Fibroblast of gingiva (primary cell): ENCODE measurements at places on chromosomes 4 and X.
A peak's percentile ranks its signal among the peaks of the same experiment; 100 is the strongest.

DNA sequence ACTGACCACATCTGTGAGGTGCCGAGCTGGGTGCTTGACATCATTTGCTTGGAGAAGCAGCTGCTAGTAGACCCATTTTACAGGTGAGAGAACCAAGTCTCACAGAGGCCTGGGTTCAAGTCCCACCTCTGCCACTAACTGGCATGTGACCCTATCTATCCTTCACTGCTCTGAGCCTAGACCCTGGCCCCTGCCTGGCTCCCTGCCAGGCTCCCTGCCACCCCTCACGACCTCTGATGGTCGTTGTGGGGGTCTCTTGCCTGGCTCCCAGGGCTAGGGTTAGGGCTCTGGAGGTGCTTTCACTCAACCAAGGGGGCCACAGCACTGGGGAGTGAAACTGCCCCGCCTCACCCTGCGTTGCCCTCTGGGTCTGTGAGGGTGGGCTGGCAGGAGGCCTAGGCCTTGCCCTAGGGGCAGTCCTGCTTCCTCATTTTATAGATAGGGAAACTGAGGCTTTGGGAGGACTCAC lies 7.2 kb upstream of the ADD1 start:
- no peak for DNase-seq

GRCh38 chrX:287670-288069 lies 6.5 kb downstream of the PLCXD1 start:
- no peak for DNase-seq

GRCh38 chrX:39814391-39814790 lies 283.4 kb downstream of the BCOR start:
- DNase-seq, result peak; percentile 6

- no peak for DNase-seq
Measured at GRCh38 chrX:41122664-41123257, 37.5 kb downstream of the USP9X start.

DNA sequence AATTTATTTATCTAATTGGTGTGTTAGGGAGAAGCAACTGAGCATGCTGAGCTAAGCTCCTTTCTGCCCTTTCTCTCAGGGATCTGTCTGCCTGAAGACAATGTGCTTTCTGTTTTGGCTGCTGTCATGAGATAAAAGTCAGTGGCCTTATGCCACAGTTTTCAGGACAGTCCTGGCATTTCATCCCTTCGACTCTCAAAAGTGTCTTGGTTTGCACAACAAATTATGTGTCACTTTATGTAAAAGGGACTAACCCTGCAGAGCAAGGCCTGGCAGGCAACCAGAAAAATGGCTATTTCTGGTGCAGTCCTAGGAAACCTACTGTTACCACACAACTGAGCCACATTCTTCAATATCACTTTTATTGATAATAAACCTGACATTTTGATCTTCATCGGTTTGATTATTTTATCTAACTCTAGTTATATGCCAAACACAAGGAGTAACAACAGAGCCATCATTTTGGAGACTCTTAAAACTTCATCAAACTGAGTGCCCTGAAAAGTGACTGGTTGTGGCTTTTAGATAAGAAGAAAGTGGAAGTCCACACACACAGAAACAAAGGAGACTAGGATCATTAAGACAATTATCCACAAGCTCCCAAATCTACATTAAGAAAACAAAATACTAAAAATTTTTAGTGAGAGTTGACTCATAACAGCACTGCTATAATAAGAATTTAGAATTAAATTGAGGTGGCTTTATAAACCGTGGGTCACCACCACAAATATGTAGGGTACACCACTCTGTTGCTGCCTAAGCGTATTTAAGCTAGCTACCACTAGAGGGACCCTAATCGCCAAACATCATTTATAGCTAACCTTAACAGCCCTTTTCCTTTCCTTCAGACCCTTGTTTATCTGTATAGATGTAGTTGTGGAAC lies 95.9 kb upstream of the PTPN13 start:
- peak; percentile 52 for DNase-seq

- DNase-seq, result peak; percentile 52
Measured at GRCh38 chr4:156898373-156899117, 73.1 kb downstream of the PDGFC start.

DNA sequence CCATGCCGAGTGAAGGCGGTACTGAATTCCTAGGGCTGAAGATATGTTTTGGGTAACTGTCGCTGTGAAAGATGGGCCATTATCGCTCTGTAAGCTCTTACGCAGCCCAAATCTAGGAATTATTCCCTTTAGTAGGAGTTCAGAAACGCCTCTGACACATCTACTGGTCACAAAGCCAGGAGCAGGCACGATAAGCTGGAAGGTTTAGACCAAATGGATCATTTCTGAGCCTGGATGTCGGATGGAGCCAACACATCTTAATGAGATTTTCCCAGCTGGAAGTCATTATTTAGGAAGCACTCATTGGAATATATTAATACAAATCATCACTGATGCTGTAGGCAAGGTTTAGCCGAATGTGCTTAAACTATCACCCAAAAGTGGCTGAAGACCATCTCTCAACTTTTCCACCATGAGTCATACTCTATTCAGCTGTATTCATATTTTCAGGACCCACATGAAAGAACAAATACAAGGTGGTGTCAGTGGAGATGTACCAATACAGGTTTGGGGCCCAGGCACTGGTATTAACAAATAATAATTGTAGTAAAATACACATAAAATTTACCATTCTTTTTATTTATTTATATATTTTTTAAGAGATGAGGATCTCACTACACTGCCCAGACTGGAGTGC lies 34.2 kb upstream of the ATRX start:
- no peak for DNase-seq

- DNase-seq, result no peak
Measured at GRCh38 chr4:54199919-54200318, 29.2 kb upstream of the PDGFRA start.

GRCh38 chr4:111020961-111021360 lies 398.1 kb upstream of the PITX2 start:
- DNase-seq, result no peak

GRCh38 chrX:79270401-79270800 lies 96.7 kb downstream of the ITM2A start:
- DNase-seq, result peak; percentile 2

DNA sequence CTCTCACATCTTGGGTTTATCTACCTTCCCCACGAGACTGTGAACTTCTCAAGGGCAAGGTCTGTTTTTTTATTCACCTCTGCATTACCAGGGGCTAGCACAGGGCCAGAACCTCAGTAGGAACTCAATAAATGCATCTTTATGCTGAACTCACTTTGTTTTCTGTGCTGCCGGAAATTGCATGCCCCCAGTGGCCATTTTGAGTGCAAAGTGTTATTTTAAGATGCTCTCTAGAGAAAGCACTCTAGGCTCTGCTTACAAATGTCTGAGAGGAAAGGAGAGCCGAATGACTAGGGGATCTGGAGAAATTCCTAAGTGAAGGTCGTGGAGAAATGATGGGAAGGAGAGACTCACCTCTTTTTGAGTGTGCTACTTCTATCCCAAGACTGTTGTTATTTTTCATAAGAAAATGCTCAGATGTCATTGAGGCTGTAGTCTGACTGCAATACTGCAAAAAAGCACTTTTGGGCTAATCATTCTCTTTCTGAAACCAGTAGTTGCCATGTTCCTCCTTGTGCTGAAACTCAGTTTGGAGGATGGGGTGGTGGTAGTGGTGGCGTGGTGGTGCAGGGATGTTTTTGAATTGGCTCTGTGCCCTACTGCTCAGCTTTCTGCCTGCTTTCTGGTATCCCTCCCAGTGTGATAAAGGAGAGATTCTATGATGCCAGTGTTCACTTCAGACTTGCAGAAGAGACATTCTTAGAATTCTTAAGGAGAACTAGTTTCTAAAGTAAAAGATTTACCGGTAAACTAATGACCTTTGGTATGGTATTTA lies 41.3 kb downstream of the DOCK11 start:
- DNase-seq, result peak; percentile 24

DNA sequence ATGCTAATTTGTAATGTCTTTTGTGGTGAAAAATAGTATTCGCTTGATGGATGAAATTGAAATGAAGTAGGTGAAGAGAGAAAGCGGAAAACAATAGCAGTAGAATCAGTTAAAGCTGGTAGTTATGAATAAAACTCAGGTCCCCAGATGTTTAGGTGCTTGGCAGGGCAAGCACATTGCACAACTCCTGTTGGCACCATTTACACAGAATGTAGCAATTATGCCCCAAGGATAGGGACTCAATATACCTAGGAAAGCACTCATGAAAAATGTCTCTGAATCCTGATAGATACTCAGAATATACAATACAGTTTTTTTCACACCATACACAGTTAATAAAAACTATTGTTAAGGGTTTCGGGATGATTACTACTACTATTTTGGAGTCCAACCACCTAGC lies 26.5 kb upstream of the GRIA3 start:
- DNase-seq, result peak; percentile 23

DNA sequence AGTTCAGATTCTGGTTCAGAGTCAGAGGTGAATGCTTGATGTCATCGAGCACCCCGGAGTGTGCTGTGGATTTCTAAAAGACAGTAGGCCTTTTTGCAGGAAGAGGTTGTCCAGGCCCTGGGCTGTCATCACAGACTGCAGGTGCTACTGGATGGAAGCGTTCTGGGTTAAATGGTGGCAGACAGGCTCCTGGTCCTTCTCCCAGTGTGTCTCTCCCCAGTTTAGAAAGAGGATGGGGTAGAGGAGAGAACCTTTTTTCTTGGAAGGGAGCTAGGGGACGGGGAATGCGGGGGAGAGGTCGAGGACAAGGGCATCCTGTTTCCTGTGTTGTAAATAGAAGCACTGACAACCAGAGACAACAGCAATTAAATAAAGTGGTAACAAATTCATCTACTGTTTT lies 102.3 kb upstream of the NUDT6 start:
- DNase-seq, result no peak

DNA sequence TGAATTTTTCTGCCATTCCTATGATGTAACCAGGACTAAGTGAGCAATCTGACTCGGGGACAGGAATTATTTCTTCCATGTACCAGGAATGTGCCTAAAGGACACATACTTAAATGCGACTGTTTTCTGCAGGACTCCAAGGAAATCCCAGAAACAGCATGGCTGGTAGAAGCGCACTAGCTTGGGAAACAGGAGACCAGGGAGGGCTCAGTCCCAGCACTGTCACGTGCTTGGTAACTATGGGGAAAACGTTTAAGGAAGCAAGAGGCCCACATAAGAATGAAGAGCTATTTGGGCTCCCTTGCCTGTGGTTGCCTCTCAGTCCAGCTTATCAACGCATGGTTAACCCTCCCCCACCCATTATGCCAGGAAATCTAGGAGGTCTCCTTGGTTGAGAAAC lies 19.6 kb downstream of the MPP1 start:
- DNase-seq, result no peak

DNA sequence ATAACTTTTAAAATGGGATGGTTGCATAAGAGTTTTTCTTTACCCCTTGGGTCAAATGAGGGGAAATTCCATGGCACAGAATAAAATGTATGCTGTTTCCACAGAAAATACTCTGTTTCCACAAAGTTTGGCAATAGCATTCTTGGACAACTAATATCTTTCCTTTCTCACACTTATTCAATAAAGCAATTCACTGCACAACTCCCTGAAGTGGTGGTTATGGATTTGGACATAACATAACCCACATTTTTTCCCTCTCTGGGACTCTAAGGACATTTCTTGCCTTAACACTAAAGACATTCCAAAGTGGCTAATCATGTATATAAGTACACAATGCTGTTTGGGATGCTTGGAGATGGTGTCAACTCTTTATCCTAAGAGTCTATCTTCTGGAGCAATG lies 51.7 kb upstream of the GPM6B start:
- DNase-seq, result peak; percentile 90

- no peak for DNase-seq
Measured at GRCh38 chrX:28847423-28847822, 260.2 kb downstream of the IL1RAPL1 start.

DNA sequence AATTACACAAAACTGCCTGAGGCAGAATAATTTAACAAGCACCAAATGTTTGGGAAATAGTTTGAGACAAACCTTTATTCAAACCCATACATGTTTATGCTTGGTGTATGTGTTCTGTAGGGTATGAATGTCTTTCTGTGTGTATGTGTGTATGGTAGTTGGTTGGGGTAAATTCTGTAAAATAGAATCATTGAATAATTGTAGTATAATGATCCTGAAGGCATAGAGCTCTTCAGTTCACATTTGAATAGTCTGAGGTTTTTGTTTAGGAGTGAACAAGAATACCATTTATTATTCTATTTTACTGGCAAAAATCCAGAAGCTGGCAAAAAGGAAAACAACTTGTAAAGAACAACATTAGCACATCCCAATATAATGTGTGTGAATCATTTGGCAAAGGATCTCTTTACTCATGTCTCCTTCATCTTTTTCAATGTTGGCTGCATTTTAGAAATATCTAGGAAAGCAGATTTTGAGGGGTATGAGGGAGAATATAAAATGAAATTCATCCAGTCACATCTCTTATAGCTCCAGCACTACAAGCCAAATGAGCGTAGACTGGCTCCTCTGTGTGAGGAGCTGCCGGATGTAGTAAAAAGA lies 360.0 kb downstream of the CHIC1 start:
- DNase-seq, result peak; percentile 27

DNA sequence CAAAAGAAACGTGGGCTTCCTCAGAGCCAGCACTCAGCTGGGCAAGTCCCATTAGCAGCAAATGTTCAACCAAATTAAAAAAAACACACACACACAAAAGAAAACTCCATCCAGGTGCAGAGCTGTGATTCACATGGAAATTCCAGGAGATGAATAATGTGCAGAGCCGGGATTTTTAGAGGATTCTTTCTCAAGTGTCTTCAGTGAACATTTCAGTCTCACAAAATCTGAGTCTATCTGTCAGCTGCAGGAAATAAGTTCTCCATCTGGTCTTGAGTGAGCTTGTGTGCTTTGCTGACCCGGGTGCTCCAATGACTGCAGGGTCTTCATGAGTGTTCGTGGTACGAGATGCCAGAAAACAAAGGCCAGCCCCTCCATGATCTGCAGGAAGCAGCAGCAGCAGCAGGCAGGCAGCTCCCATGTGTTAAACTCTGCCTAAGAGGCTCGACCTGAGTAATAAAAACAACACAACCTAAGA lies 44.3 kb downstream of the RASGEF1B start:
- no peak for DNase-seq

GRCh38 chrX:109886122-109886761 lies 116.7 kb upstream of the TMEM164 start:
- DNase-seq, result peak; percentile 17

- peak; percentile 16 for DNase-seq
Measured at GRCh38 chr4:74157154-74157553, 764 bp upstream of the MTHFD2L start.

- DNase-seq, result no peak
Measured at GRCh38 chrX:55326985-55327384, 62.3 kb upstream of the PAGE3 start.

- no peak for DNase-seq
Measured at GRCh38 chr4:14303856-14304255, 676.3 kb upstream of the BOD1L1 start.

GRCh38 chr4:119394826-119395225 lies 72.9 kb upstream of the FABP2 start:
- DNase-seq, result no peak

DNA sequence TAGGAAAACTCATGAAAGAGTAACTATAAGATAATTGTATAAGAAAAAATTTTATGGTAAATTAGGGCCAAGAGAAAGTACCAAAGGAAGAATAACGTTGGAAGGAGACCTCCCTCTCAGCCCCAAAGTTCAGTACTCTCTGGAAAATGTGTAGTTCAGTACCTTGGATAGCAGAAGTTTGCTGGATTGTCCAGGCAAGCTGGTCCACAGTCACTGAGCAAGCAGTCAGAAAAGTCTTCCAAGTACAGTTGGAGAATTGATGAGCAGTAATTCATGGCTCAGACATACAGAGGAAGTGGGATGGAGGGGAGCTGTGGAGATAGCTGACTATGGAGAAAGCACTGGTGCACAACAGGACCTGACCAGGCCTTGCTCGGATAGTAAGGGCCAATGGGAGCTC lies 598.2 kb upstream of the NDST4 start:
- no peak for DNase-seq
